ENCODE measurements at places on chromosomes 3 and 15. TPM values are rescaled to one million over a fixed set of nuclear protein-coding genes. Genes with fewer than 3 reads are reported as not detected.

- DNase-seq, result no peak
These were observed 80.1 kb downstream of the AQR start for GRCh38 chr15:34889476-34889875.

DNA sequence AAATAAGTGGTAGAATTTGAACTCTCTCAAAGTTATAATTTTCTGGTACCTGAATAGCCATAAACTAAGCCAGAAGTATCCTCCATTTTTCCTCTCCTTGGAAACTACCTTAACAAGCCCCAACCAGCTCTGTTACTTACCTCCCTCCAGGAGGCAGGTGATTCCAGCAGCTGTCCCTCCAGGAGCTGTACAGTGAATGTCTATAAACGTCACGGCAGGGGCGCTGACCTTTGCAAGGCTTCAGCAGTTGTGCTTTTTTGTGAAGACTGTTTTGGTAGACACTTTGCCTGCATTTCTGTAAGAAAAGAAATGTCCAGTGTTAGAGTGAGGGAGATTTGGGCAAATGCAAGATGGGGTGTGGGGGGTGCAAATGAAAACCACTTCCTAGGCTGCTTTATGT lies 67.2 kb downstream of the LEO1 start:
- DNase-seq, result no peak

GRCh38 chr15:45162771-45163507 lies 24.8 kb downstream of the SHF start:
- DNase-seq, result peak; percentile 61

DNA sequence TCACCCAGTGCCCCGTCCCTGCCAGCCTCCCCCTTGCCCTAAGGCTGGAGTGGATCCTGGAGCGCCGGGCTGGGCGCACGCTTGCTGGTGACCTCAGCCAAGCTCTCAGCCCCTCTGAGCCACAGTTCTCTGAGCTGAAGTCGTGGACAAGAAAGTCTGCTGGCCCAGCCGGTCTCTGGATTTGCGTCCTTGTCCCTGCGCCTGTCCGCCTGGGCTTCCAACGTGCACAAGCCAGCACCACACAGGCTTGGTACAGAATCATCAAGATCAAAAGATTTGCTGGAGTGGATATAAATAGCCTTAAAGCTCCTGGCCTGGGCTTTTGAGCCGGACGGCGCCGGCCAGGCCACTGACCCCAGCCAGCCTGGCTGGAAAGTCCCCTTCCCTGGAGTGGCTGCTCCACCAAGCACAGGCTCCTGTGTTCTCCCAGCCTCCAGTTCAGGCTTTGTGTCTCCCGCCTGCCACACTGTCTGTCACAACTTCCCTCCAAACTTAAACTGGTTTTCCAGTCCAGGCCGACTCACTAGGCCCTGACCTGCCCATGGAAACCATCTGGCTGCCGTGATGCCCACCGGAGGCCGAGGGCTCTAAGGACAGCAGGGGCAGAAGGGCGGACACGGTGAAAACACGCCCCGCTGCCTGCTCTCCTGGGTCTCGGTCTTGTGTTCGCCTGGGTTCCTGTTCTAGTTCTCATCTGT lies 156.2 kb downstream of the NUP210 start:
- DNase-seq, result no peak

DNA sequence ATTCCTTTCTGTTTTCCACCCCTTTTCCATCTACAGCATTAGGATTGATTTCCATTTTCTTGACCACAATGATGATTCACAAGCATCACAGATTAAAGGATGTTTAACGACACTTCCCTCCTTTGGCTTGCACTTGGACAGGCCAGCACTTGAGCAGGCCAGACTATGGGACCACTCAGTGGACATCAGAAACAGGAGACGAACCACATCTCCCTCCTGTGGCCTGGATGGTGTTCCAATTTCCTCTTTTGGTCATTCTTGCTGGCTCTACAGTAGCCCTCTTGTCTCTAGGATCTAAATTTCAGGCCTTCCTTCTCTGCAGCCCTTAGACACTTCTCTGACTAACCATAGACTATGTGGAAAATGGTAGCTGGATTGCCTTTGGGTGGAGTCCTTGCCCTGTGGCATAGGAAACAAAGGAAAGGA lies 78.8 kb upstream of the BOC start:
- DNase-seq, result no peak

- no peak for DNase-seq
These were observed 2.0 kb downstream of the SIDT1 start for GRCh38 chr3:113534365-113534764.

DNA sequence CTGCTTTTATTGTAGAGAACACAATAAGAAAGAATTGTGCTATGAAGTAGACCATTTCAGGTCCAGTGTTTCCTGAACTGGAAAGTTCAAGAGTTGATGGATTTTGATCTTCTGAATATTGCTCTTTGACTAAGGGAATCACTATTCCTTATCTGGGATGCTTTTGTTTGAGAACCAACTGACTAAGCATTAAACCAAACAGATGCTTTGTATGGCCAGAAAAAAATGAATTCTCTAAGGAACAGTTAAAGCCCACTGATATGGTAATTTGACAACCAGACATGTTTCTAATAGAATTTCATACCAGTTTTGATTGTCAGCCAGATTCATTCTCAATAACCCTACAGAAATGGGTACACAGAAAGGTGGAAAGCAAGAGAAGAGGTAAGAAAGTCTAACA lies 67.5 kb upstream of the CADPS start:
- DNase-seq, result no peak

DNA sequence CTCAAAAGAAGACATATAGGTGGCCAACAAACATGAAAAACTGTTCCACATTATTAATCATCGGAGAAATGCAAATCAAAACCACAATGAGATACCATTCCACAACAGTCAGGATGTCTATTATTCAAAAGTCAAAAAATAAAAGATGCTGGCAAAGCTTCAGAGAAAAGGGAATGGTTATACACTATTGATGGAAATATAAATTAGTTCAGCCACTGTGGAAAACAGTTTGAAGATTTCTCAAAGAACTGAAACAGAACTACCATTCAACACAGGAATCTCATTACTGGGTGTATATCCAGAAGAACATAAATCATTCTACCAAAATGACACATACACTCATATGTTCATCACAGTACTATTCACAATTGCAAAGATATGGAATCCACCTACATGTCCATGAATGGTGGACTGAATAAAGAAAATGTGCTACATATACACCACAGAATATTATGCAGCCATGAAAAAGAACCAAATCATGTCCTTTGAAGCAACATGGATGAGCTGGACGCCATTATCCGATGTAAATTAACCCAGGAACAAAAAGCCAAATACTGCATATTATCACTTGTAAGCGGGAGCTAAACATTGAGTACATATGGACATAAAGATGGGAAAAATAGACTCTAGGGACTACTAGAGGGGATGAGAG lies 32.7 kb upstream of the DGKG start:
- no peak for DNase-seq

DNA sequence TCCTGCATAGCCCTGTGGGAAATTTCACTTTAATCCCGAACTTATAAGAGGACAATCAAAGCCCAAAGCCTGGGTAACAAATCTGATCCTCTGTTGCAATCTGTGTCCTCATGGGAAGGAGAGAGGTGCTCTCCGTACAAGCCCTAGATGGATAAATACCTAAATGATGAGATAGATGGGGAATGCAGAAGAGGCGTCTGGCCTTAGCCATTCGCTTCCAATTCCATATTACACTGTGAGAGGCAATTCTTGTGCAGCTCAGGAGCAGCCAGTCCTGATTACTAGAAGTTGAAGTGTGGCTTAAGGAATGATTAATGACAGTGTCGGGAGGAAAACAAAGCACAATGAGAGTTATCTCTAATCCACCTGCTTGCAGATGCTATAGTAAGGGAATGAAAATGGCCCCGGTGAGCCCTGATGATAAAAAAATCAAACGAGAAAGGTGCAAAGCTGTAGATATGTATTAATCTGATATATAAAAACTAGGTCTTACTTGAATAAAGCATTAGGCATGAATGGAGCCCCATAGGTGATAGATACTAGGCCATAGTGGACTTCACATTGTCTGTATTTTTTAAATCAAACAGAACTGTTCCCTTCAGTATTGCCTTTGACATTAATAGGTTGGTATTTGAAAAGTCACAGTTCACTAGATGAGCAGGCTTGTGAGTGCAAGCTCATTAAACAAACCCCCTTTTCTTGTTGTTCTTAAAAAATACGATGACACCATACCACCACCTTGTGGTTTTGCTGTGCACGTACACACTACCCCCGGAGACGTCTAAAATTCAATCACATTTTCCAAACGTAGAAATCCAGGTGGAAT lies 54.2 kb upstream of the TMCO5A start:
- peak; percentile 41 for DNase-seq

DNA sequence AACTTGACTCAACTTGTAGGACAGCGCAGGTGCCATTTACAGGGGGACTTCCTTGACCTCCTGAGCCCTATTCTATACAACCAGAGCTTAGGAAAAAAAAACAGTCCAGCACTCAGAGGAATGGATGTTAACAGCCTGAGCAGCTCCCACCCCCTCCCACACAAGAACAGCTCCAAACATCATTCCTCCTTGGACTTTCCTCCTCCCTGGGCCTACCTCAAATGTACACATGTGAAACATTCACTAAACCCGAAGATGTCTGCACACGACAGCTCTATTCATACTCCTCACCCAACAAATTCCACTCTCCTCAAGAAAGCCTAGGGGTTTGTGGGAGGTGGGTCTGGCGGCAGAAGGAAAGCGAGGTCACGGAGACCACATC lies 503 bp upstream of the ATRIP start:
- no peak for DNase-seq

DNA sequence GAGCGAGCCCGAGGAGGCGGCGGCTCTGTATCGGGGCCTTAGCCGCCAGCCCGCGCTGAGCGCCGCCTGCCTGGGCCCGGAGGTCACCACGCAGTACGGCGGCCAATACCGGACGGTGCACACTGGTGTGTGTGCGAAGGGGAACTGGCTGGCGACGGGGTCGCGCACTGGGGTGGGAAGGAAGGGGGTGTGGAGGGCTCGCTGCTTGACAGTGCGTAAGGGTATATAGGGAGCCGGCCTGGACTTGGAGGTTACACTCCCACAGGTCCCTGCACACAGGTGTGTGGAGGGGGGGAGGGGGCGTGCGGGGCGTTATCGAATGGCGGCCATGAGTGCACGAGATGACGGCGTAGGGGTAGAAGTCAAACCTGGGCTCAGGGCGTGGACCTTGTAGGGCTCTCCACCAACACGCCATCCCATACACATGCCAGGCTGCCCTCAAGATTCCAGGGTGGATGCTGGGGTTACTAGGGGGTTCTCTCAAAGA lies 389 bp downstream of the APEH start:
- DNase-seq, result no peak

DNA sequence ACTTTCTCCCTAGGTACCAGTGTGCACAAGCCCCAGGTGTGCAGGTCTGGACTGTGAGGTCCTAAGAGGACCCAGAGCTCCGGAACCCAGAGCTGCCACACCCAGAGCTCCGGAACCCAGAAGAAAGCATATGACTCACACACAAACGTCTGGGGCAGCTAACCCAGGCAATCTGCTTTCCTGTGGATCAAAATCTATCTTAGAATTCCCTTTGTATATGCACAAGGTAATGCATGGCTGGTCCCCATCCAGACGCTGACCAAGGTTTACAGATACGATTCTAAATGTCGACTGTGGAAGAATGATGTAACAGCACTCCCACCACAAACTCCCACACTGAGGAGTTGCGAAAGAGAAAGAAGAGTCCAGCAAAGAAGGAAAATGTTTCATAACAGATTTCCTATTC lies 15.7 kb downstream of the KCNMB2 start:
- no peak for DNase-seq

DNA sequence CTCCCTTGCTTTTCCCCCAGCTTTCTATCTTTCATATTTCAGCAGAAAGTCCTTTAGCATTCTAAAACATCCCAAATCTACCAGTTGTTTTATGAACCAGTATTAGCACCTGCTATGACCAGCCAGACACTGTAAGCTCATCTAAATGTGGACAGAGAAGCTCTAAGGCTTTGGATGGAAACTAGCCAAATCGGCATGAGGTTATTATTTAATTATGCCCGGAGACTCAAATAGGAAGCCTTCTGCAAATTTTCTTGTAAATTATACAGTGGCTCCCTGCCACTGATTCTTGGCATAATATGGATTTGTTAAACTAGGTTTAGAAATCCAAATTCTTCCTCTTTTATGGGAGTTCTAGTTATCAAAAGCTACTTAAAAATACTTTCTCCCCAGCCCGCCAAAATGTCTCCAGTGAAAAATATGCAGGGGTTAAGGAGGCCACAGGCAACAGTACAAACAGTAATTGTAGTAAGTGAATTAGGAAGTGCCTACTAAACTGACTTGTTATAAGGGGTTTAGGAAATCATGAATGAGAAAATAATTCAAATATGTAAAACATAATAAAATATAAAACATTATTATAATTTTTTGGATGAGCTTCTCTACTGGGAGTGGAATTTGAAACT lies 15.4 kb downstream of the MYH15 start:
- DNase-seq, result no peak

GRCh38 chr3:57062101-57062631 lies 1.7 kb downstream of the SPATA12 start:
- DNase-seq, result no peak

GRCh38 chr3:168813225-168813802 lies 717.6 kb upstream of the GOLIM4 start:
- no peak for DNase-seq

GRCh38 chr15:80611543-80612080 lies 83.5 kb upstream of the ABHD17C start:
- DNase-seq, result no peak

DNA sequence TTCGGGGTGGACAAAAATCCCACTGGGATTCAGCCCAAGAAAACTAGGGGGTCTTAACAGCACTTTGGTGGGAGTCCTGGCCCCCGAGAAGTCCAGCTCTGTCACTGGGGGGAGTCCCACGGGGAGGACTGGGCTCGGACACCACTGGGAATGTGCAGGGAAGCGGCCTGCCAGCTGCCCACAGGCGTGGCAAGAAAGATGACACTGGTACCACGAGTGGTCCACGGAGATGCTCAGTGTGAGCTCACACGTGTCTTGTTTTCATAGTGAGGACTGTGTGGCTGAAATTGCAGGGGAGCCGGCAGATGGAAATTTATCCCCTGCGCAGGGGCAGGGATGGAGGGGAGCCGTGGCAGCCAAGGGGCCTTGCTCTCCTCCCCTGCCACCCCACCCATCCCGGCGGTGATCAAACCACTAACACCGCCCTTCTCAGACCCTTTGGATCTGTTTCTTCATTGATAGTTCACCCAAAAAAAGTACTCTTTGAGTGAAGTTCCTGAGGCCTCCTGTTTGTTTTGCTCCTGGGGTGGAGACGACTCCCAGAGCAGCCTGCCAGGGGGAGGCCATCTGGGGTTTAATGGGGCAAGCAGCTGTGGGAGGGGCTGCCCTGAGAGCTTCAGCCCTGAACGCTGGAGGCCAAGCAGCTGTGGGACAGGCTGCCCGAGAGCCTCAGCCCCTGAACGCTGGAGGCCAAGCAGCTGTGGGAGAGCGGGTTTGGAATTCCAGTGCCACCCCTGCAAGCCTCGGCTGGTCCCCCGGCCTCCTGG lies 130.9 kb downstream of the LRRK1 start:
- no peak for DNase-seq

The MBD4 gene
- polyA plus RNA-seq, result 26.2 TPM

The NR2E3 gene
- polyA plus RNA-seq, result 0.16 TPM

The CCNDBP1 gene
- polyA plus RNA-seq, result 54.2 TPM

The ARPP21 gene
- not detected for polyA plus RNA-seq

The SCN5A gene
- 1.4 TPM for polyA plus RNA-seq

The SLC28A1 gene
- polyA plus RNA-seq, result not detected

The SLC51A gene
- not detected for polyA plus RNA-seq

The POPDC2 gene
- 0.38 TPM for polyA plus RNA-seq

The ERICH6 gene
- polyA plus RNA-seq, result not detected

The ABHD17C gene
- 30.8 TPM for polyA plus RNA-seq
